NCI-H187 (cell line): ENCODE measurements at places on chromosomes 11 and 22.

DNA sequence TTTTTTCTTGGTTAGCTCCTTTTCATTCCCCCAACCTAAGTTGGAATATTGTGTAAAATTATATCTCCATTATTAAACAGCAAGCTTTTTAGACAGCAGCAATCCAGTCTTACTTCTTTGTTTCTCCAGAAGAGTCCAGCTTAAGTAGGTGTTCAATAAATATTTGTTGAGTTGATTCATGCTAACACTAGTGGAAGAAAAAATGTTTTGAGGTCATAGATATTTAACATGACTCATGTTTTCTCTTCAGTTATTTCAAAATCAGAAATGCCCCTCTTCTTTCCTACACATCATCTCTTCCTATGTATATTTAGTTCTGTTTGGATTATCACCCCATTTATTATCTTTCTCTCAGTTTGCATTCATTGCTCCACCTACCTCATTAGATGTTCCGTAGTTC, 20.3 kb downstream of the CCDC83 start:
- no peak for DNase-seq

DNA sequence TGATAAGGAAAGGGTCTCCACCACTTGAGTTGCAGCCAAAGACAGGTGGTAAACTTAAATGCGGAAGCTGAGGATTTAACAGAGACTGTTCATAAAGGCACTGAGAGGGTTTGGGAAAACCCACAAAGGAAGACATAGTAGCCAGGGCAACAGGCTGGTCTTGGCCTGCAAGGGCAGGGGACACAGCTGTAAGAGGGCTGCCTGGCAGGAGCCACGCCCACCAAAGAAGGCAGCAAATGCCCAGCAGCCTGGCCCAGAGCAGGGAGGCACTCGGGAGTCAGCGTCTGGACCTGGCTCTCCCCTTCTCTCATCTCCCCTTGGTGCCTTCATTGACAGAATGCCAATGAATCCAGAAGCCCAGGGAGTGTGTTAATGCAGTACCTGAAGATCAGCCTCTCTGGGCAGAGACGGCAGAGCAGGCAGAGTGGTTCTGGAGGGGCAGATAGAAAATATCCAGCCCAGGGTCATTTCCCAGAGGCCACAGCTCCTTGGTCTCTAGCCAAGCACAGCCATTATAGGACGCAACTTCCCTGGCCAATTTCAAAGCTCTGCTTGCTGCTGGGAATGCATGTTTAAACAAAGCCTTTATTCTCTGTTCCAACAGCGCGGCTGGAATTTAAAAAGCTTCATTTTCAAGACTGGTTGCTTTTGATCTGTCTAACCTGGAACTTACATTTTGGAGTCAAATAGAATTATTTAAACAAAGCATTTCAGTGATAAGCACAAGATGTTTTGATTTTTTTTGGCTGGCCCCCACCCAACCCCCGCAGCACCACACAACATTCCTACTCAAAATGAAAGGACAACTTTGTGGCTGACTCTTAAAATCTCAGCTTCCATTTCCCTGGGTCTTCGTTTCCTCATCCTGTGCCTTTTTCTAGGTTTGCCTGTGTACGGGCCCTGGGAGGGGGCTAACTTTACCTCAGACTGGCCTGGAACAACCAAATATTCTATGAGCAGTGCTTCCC, 125.6 kb upstream of the LMO1 start:
- no peak for DNase-seq

GRCh38 chr11:10605941-10606381, 37.5 kb upstream of the LYVE1 start:
- no peak for DNase-seq

GRCh38 chr11:64868904-64869570, 9.4 kb downstream of the EHD1 start:
- no peak for DNase-seq

DNA sequence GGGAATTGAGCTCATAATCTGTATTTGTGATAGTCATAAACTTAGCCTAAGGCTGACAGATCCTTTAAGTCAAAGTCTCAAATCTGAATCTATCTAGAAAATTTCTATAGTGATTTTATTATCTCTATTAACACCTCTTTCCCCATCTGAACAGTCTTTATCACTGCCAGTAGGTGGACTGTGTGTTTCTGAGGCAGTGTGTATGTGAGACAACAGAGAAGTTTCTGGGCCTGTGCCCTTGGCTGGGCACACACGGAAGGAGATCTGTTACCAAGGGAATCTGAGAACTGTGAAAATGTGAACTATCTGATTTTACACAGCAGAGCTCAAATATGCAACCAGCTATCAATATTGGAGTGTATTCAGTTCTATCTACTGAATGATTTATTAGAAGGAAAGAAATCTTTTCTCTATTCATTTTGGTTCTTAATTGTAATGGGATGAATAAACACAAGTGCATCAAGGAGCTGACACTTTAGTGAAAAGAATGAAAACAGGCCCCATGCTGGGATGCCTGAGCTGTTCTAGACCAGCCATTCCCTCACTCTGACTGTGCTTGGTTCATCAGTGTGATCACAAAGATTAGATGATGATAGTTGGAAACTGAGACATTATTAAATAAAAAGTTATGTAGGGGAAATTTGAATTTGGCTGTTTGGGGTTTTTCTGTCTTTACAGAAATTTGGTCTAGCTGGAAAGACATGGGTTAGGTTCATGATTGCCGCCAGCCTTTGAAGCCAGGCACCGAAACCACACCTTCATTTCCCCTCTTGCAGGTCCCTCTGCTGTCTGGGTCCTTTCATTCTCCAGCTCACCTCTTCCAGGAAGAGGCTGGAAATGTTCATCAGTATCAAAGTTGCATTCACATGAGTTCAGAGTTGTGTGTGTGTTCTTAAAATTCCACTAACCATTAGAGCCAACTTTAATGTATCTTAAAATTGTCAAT, 68.1 kb downstream of the LIF start:
- DNase-seq, result no peak
